NCI-H1417 treated with DMSO at 0.1 percent for 48 hours (cell line): ENCODE measurements at places on chromosomes 2 and 18.
A peak's percentile ranks its signal among the peaks of the same experiment; 100 is the strongest.

DNA sequence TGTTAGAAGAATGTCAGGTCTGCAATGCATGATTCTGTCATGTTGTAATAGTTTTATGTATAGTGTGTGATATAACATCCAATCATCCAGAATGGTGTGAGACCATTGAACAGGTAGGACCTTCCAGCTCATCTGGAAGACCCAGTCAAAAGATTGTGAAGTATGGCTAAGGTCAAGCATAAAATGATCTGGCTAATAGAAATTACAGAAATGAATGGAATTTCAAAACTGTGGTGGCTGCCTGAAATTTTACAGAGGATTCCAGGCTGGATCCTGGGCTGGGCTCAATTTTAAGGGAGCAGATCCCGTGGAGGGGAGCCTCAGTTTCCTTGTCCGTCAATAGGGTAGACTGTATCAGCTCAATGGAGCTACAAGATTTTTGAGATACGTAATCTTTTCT lies 39.1 kb downstream of the ACKR3 start:
- no peak for DNase-seq

DNA sequence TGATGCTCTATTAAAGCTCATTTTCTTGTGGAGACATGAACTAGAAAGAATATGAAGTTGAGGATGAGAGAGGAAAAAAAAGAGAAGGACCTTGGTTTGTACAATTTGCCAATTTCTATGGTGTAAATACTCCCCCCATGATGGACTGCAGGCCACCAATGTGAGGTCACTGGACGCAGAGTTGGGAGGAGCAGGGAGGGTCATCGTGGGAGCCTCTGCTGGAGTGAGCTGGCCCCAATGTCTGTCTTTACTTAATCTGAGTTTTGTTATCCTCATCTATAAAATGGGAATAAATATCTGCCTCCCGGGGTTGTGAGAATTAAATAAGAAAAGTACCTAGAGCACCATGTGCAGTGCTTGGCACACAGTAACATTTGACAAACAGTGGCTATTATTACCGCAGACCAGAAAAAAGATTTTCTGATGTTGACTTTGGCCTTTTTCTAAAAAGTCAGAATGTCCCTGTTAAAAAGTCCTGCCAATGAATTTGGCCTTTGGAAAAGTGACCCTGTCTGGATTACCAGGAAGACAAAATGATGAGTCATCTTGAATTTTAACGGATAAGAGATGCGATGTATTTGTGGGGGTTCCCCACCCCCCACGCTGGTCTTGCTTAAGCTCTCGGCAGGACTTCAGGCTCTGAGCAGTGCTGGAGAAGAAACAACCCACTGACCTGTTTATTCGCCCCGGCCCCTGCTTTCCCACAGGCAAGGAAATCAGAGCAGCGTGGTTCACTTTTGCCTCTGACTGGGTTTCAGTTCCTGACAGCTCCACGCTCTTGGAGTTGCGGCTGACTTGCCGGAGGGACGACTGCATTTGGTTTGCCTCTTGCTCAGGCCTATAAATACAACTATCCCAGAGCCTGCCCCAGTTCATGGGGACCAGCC lies 50.3 kb upstream of the FOSL2 start:
- DNase-seq: no peak

GRCh38 chr2:47203995-47204394 lies 48.9 kb upstream of the STPG4 start:
- no peak for DNase-seq

- no peak for DNase-seq
These were observed 101.0 kb upstream of the LMAN1 start for GRCh38 chr18:59460072-59460420.

DNA sequence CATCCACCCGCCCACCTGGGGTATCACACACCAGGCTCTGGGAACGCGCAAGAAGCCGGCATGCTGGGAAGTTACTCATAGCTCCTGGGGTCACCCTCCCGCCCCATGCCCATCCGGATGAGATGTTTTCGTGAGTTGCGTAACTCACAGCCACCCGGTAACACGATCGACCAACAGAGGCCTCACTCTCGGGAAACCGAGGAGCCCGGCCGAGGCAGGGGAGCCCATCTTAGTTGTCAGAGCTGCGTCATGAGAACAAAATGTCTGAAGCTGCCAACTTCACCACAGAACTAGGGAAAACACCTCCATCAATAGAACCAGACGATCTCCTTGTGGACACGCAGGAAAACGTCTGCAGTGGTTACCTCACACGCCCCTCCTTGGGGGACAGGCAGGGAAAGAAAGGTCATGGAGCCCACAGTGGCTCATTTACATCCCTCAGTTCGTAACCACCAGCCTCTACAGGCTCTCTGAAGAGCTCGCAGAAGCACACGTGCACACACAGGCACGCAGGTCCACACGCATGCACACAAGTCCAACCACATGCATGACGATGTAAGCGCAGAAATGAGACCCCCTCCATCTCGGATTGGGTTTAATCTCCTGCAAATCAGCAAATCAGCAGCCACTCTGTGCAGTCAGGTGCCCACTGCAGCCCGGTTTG lies 26.2 kb downstream of the ADI1 start:
- no peak for DNase-seq

DNA sequence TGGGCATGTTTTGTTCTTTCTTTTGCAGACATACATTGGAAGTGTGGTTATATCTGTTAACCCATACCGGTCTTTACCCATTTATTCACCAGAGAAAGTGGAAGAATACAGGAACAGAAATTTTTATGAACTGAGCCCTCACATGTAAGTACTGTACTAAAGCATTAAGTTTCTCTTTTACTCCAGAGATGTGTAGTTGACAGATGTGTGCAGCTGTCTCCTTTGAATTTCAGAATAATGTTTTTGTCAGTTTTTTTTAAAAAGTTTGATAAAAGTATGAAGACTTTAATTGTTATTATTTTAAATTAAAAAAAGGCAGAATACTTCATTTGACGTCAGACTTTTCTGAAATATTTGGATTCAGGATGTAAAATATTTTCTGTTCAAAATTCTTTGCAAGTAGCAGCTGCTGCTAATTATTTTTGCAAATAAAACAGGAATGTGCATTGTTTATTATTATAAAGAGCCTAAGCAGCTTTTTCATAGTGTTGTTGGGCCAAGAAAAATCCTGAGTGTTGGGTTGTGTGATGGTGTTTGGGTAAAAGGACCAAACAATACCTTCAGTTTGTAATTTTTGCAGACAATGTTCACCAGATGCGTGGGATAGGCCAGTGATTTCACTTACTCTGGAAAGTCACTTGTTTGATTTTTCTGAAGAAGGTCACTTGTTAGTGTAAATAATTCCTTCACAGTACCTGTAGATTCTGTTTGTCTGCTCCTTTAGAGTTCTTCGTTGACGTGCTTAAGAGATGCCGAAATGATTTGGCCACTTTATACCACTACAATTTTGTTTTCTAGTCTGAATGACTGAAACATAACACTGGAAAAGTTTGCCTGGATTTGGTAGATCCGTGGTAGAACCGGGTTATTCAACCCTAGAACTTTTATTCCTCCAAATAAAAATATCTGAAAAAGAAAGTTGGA lies 51.1 kb downstream of the MYO1B start:
- no peak for DNase-seq

DNA sequence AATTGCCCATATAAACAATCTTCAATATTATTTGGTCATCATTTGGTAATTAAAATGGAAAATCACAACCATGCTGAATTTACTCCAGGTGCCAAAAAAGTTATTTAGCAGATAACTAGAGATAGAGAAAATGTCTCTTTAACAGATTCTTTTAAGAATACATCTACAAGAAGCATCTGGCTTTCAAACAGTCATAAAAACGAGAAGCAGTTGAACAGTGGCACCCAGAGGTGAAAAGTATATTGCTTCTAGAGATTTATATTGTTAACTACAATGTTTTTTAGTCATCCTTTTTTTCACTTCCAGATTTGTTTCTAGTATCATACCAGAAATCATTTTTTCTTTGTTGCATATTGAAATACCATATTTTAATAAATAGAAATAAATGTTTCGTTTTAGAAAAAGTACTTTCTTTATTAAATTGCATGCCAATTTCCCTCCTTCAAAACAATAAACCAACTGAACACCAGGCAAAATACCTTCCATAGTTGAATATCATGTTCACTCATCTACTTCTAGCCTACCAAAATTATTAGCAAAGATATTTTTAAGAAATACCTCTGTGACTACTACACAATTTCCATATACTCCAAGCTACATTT lies 65.4 kb upstream of the HNRNPA3 start:
- DNase-seq: peak; percentile 35

- DNase-seq: no peak
These were observed 29.8 kb upstream of the TMEM214 start for GRCh38 chr2:27003007-27003406.

GRCh38 chr2:235390108-235390815 lies 103.6 kb upstream of the AGAP1 start:
- no peak for DNase-seq

- no peak for DNase-seq
These were observed 249.2 kb downstream of the NAPG start for GRCh38 chr18:10775026-10775425.

GRCh38 chr2:85796341-85797262 lies 42.8 kb downstream of the ATOH8 start:
- DNase-seq: no peak

DNA sequence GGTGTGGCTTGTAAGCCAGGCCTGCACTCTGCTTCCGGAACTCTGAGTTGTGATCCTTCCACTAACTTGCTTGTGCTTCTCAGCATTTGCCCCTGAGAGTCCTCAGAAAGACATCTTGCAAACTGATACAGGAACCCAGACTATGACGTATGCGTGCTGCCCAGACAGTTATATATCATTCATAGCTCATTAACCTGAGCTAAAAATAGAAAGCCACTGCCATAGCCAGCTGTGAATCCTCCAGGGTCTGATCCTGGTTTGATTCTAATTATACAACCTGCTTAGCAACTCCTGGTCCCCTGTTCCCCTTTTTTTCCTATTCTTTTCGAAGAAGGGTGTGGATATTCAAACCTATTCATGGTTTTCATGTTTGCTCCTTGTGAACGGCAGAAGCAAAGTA lies 63.7 kb downstream of the MARCHF4 start:
- peak; percentile 48 for DNase-seq

GRCh38 chr2:64859312-64860212 lies 129.6 kb upstream of the SLC1A4 start:
- DNase-seq: no peak

GRCh38 chr2:44844651-44845270 lies 96.7 kb upstream of the SIX3 start:
- DNase-seq: no peak

DNA sequence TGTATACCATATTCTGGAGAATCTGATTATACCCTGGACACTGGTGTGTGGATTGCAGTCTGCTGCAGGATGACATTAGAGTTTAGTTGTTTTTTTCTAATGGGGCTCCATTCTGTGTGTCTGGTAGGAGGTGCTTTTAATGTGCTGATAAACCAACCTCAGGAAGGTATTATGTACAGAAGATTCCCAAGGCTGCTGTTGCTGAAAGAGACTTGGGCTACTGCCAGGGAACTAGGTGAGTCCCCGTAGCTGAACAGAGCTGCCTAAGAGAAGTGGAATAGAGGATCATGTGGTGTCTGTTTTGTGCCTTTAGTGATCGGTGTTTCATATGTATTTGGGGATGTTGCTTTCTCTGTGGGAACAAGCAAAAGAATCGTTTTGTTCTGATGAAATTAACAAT lies 16.5 kb downstream of the SPATA3 start:
- no peak for DNase-seq

GRCh38 chr2:164898475-164898874 lies 56.9 kb downstream of the SLC38A11 start:
- DNase-seq: no peak

- no peak for DNase-seq
These were observed 107.3 kb upstream of the MGAT5 start for GRCh38 chr2:134146620-134147019.

- DNase-seq: no peak
These were observed 245.7 kb downstream of the TNS1 start for GRCh38 chr2:217757108-217757463.

GRCh38 chr2:201860636-201861066 lies 54.3 kb downstream of the CDK15 start:
- DNase-seq: no peak

GRCh38 chr2:109615637-109616144 lies 1.5 kb downstream of the SOWAHC start:
- DNase-seq: no peak

GRCh38 chr18:68847219-68847837 lies 49.4 kb downstream of the CCDC102B start:
- no peak for DNase-seq

DNA sequence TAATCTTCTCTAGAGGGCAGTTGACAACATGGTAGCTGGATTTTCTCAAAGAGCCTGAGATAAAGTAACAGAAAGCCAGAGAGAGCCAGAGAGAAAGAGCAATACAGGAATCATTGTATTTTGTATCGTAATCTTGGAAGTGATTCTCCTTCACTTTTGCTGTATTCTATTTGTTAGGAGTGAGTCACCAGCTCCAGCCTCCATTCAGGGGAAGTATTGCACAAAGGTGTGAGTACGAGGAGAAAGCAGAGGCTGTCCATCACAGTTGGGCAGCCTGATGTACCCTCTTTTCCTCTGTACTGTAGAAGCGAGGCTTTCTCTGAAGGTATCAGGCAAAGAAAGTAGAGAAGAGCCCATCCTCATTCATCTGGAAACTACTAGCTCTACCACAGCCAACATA lies 176.8 kb downstream of the KCNS3 start:
- no peak for DNase-seq

GRCh38 chr2:38076710-38077430 lies 919 bp upstream of the CYP1B1 start:
- no peak for DNase-seq

- DNase-seq: no peak
These were observed 493.9 kb upstream of the PIK3C3 start for GRCh38 chr18:41461114-41461513.

- DNase-seq: no peak
These were observed 15.1 kb upstream of the RTTN start for GRCh38 chr18:70220628-70221027.

- DNase-seq: no peak
These were observed 22.8 kb downstream of the OXER1 start for GRCh38 chr2:42741140-42741539.

GRCh38 chr2:191165176-191165643 lies 14.4 kb upstream of the STAT4 start:
- DNase-seq: peak; percentile 16

DNA sequence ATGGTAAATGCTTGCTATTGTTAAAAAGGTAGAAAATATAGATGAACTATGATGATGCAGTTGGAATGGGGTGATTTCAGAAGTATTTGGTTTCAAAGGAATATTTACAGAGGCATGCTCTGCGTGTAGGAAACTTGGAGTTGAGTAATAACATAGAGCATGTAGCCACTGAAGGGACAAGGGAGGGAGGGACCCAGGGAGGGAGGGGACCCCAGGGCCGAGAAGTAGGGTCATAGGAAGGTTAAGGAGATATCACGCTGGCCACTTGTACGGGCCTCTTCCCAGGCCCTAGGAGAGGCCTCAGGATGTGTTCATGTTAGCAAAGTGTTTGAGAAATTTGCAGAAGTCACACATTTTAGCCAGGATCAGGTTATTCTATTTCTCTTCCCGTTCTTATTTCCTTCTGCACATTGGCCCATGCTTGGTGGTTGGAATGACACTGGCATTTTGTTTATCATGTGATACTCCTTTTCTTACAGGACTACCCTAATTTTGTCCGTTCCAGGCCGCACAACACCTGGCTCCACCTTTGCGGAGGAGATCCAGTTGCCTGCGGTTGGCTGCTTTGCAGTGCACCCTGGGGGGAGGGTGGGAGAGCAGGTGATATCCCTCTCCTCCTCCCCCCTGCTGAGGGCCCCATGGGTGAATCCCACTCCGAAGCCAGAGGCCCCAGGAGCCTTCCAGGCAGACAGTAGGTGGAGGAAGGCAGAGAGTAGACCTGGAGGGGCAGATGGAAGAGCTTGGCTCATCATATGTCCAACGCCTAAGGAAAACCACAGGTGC lies 16.9 kb upstream of the ACKR3 start:
- no peak for DNase-seq
